ENCODE measurements at places on chromosomes 3 and 15.

DNA sequence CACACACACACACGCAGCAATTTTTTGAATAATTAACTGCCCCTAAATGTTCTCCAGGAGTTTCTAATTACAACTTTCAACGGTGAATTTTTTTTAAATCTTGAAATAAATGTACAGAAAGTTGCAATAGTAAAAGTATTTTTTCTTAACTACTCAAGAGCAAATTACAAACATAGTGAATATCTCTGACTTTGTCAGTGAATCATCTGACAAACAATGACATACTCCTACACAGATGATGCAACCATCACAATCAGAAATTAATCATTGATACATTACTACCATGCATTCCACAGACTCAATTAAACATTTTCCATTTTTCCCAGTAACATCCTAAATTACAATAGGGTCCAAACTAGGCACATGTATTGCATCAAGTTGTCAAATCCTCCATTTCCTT lies 597.3 kb downstream of the NAALADL2 start:
- DNase-seq = no peak

- no peak for DNase-seq
Measured at GRCh38 chr3:125602752-125603649, 7.7 kb upstream of the OSBPL11 start.

GRCh38 chr3:45571969-45572368 lies 22.6 kb upstream of the LIMD1 start:
- DNase-seq = no peak

DNA sequence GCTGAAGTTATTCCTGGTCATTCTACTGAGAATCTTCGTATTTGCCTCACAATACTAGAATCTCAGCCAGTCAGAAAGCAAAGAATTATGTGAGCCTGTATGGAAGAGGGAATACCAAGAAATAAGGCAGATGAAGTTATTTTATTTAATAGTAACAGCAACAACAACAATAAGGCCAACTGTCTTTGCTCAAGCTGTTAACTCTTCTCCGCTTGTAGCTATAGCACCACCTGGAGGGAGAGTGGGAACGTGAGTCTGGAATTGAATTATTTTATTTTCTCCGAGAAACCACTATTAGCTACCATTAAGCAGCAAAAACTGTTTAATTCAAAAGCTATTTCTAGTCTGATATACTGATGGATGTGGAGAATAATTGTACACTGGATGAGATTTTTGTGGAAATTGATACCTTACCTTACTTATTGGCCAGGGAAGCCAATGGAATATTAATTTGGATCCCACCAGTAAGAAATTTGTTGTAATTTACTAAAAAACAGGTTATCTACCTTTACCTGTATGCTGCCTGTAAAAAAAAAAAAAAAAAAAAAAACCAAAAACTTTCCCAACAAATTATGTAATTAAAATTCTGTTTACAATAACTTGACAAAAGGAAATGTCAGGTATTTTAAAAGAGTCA lies 50.1 kb downstream of the CALML4 start:
- DNase-seq = peak; percentile 47

- no peak for DNase-seq
Measured at GRCh38 chr3:65342084-65342683, 654.4 kb upstream of the ADAMTS9 start.

- DNase-seq = no peak
Measured at GRCh38 chr15:67253549-67254237, 768 bp downstream of the AAGAB start.

GRCh38 chr3:189941679-189942078 lies 179.0 kb downstream of the P3H2 start:
- DNase-seq = no peak

DNA sequence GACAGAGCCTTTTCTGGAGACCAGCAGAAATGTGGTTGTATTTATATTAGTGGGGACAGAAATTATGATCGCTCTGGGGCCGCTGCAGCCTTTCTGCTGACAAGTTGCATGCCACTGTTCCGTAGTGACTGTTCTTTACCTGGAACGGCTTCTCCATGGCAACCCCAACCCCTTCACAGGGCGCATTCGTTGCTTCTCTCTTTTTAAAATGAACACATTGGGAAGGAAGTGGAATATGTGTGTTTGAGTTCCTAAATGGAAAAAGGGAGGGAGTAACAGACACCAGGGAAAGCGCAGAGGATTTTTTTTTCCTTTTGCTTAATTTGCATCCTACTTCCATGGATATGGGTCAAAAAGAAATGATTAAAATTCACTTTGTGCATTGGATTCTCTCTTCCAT lies 482.0 kb upstream of the SUCLG2 start:
- no peak for DNase-seq

- no peak for DNase-seq
Measured at GRCh38 chr3:195886181-195887141, 21.9 kb downstream of the TNK2 start.

GRCh38 chr3:70861234-70861633 lies 548.8 kb upstream of the MDFIC2 start:
- no peak for DNase-seq

DNA sequence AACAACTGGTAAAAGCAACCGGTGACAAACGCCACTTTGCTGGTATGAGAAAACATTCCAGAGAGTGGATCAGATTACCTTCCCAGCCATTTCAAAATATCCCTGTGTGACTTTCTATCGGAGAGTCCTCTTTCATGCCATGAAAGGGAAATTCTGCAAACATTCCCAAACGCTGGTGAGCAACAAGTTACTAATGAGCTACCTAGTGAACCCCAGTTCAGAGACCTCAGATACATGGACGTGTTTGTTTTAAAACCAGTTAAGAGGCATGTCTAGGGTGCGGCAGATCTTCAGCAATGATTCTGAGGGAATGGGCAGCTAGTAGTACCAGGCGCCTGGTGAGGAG lies 418.2 kb upstream of the NR2F2 start:
- no peak for DNase-seq

- DNase-seq = no peak
Measured at GRCh38 chr3:111750278-111750884, 108.7 kb upstream of the PHLDB2 start.

DNA sequence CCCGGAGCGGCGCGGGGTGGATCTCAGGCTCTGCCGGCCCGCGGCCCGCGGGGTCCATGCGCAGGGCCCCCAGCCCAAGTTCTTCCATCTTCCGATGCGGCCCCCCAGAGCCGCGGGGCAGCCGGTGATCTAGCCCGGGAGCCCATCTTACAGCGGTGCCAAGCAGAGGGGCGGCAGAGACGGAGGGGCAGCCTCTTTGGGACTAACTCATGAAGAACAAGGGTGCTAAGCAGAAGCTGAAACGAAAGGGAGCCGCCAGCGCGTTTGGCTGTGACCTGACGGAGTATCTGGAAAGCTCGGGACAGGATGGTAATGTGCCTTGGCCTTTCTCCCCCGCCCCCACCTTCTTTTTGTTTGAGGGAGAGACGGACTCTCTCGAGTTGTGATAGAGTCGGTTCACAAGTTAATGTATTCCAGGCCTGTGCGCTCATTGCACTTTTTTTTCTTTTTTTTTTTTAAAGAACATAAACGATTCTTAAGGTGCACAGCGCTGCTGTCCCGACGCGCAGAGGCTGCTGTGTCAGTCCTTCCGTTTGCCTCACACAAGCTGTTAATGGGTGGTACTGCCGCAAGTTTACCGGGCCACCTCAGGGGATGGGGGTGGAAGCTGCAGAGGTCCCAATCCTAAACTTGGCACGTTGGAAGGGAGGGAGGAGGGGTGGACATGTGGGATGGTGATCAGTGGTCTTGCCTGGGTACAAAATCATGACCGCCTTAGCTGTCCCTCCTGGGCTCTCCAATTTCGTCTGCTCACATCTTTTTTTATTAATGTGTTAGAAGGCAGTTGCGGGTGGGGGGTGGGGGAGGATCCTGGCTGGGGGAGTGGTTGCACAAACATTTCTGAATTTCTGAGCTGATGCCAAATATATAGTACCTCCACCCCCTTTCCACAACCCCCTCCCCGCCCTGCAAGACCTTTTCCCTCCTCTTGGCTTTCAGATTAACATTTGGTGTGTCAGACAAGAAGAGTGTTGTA lies 801 bp downstream of the ARHGAP31 start:
- peak; percentile 17 for DNase-seq

GRCh38 chr3:188468662-188469061 lies 314.7 kb downstream of the LPP start:
- DNase-seq = no peak

DNA sequence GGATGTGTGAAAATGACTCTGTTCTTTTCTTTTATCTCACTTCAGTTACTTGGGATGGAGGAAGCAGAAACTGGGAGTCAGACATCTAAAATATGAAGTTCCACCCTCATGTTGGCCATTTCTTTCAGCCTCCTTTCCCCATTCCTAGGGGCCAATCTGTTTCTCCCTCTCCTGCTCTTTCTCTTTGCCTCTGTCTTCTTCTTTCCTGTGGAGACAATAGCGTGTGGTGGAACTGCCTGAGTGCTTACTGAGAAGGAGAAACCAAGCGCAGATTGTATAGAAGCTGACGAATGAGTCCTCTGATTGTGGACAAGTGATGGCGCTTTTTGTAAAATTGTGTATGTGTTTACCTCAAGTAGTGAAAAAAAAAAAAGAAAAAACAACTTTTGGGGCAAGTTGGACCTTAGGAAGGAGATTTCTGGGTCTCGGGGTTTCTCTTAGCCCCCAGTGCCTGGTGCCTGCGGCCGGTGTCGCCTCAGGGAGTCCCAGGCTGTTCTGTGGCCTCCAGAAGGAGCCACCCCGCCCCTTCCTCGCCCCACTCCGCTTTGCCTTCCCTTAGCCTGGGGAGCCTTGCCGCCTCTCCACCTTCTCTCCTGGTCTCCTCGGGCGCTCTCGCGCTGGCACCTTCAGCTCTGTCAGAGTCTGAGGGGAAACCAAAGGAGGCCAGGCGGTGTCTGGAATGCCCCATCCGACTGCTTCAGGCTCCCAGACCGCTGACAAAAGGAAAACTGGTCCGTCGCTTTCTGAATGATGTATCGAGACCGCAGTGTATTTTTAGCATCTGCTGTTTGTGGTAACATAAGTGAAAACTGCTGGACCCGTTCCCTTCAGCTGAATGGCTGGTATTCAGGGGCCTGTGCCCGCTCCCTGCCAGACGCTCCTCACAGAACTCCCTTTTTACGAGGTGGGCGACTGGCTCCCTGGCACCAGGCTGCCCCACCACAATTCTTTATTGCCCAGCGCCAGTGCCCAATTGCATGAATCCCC lies 30.1 kb downstream of the SCG5 start:
- DNase-seq = no peak

DNA sequence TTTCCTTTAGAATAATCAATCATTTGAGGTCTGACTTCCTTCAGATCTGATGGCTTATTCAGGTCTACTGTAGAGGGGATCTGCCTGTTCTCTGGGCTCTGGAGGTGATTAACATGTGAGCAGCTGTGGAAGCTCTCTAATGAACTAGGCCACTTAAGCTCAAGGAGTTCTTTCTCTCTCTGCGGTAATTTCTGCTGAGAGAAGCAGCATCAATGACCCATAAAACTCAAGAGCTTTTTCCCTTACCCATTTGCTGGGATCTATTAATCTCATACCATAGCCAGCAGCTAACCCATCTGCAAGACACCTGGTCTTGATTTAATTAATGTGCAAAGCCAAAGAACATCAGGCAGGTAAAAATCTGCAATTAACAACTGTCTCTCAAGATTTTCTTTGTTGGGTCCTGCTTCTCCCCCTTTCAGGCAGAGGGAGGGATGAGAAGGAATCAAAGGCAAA lies 73.2 kb upstream of the DLG1 start:
- DNase-seq = no peak

- no peak for DNase-seq
Measured at GRCh38 chr3:40267937-40268724, 41.4 kb upstream of the EIF1B start.

- peak; percentile 93 for DNase-seq
Measured at GRCh38 chr3:50292159-50293078, at the start of gene IFRD2. Gene IFRD2, minus strand, starts transcription at chr3:50292429. Its CDS starts 155 bp downstream, at chr3:50292274.

DNA sequence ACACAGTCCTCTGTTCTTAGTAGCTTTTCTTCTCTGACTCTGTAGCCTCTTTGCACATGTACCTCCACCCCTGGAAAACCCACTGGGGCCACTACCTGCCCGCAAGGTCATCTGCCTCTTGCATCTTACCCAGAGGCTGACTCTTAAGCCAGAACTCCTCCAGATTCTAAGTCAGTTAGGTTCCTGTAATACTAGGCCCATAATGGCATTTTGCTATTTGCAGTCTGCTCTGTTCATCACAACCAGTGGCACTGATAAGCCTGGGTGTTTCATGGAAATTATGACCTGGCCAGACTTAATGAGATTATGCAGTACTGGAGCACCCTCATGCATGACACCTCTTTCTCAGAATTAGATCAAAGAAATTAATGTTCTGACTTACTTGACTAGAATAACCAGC lies 31.7 kb upstream of the ATG7 start:
- DNase-seq = no peak

GRCh38 chr3:25872200-25872877 lies 82.4 kb downstream of the OXSM start:
- no peak for DNase-seq

GRCh38 chr15:89004726-89005030 lies 83.6 kb upstream of the ABHD2 start:
- DNase-seq = no peak

DNA sequence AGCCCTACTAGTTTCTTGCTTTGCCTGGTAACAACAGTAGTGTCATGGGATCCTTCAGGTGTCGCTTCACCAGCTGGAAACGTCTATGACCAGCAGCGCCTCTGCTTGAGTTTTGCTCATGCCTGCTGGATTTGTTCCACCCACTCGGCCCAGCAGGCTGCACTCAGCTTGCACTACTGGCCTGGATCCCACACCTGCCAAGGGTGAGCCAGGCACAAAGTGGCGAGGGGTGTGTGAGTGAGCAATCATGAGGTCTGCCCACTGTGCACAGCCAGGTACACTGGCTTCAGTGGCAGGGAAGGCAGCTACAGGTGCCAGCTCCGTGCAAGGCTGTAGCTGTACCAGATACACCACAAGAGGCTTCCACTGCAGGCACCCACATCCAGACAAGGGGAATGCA lies 282.8 kb downstream of the UBE2E2 start:
- no peak for DNase-seq

- DNase-seq = no peak
Measured at GRCh38 chr15:88693191-88693590, 54.4 kb downstream of the ISG20 start.

GRCh38 chr15:63420333-63420747 lies 38.7 kb upstream of the CA12 start:
- DNase-seq = no peak

- no peak for DNase-seq
Measured at GRCh38 chr3:81823086-81823485, 61.6 kb upstream of the GBE1 start.

- DNase-seq = no peak
Measured at GRCh38 chr3:104846270-104846669, 520.4 kb upstream of the ALCAM start.

DNA sequence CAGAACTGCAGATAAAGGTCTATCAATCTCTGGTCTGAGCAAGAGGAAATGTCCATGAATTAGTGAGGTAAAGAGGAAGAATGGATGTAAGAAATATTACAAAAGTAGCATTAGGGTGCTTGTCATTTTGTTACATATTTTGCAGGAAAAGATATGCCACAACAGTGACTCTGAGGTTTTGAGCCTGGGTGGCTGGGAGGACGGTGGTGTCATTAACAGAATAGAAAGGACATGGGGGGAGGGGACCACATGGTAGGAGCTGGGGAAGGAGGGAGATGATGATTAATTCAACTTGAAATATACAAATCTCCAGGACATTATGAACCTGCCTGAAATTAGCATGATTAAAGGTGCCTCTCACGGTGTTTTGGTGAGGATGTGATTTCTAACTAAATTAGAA lies 245.5 kb upstream of the MDFIC2 start:
- DNase-seq = no peak

All from naive thymus-derived CD4-positive, alpha-beta T cell (primary cell).